ENCODE measurements at places on chromosomes 6 and 20.

- DNase-seq = no peak
Measured at GRCh38 chr20:38997622-38998021, 35.5 kb downstream of the DHX35 start.

GRCh38 chr20:40144581-40144980, 544.5 kb downstream of the MAFB start:
- DNase-seq = no peak

DNA sequence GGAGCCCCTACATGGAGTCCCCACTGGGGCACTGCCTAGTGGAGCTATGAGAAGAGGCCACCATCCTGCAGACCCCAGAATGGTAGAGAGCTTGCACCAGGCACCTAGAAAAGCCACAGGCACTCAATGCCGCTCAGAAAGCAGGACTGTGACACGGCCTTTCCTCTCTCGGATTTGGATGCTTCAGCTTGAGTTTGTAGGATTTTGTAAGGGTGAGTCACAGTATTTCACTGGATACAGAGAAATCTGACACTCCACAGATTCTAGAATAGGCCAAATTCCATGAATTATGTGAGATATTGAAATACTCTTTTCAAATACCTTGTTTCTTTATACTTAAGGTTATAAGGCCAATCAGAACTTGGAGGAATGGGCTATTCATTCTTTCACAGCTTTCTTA, 424.5 kb downstream of the HTR1B start:
- DNase-seq = no peak

GRCh38 chr6:137494281-137494987, at the start of gene OLIG3:
Gene OLIG3, minus strand, starts transcription at chr6:137494394. Its CDS starts 224 bp downstream, at chr6:137494170.
- DNase-seq = no peak

DNA sequence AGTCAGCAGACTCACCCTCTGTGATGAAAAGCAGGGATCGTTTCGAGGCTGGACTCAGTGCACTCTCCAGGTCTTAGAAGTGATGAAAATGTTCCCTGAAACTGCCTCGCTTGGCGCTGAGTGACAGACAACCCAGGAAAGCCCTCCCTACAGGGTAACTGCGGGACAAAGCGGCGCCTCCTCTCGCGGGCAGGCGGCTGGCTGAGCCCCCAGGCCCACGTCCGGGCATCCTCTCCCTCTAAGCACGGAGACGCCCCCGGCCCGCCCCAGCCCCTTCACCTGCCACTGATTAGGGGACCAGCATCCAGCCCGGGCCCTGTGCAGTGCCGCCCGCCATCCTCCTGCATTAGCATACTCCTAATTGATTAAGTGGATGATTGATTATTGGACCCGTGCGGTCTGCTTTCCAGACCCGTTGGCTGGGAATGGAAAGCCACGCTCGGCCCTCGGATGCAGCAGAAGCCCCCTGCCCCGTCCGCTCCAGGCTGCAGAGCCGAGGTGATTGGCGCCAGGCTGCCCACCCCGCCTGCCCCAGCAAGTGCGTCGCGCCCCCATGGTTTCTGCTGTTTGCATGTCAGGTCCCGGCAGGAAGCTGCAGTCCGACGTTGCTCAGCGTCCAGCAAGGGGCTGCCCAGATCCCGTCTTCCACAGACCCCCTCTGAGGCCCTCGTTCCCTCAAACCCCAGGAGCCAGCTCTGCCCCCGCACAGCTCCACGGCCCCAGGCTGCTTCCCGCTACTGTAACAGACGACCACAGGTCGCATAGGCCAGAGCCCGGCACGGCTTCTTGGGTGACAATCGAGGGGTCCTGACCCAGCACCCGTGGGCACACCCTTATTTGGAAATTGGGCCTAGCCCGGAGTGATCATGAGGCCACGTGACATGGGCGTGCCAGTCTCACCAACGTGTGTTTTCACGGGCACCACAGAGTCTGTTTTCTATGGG, 131.6 kb downstream of the DLL1 start:
- no peak for DNase-seq

GRCh38 chr20:40720099-40720498, 31.1 kb upstream of the MAFB start:
- DNase-seq = no peak

- no peak for DNase-seq
Measured at GRCh38 chr20:56166781-56167465, 81.6 kb upstream of the MC3R start.

DNA sequence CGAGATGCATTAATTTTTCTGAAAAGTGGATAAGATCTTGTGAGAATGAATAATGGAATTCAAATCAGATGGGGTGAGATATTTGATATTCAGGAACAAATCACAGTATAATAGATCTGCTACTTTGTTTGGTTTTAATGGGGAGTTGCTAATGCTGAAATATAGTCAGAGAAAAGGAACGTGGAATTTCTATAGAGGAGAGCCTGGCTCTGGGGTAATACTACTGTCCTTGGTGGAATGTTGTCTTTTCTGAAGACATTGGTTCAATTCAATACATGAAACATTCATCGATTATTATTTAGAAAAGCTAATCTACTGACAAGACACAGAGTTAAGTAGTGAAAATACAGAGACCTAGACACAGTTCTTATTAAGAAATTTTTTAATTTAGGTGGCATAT, 108.6 kb downstream of the ESR1 start:
- DNase-seq = no peak

DNA sequence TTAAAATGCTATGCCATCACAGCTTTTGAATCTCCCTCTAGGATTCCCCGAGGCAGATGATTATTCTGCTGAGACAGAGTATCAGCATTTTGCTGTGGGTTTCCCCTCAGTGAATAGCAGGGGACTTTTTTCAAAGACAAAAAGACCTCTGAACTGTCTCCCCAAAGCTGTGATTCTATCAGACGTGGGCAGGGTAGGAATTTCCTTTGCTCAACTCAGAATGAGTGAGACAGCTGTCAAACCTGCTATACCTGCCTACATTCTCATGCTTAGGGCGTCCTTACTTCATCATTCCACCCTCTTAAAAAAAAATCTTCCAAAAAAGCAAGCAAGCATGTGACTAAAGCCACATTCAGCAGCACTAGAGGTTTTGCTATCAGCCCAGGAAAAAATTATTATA, 147.6 kb upstream of the FAM83B start:
- DNase-seq = no peak

- DNase-seq = no peak
Measured at GRCh38 chr6:133051240-133051639, 189.9 kb upstream of the EYA4 start.

GRCh38 chr6:90079560-90080490, 185.6 kb downstream of the GJA10 start:
- DNase-seq = no peak

DNA sequence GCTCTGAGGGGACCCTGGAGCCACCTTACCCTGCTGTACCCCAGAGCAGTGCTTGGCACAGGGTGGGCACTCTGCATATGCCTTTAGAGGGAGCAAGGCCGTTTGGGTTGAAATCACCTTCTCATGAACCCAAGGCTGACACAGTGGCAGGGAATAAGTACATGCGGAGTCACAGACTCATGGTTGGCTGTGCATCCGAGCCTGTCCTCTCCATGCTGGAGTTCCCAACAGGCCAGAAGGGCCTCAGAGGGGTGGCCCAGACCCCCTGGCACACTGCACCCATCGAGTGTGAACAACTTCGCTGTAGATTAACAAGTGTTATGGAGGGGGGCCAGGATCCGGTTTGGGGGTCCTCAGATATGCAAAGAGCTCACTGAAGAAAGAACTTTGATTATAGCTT, 21.0 kb upstream of the IRF4 start:
- DNase-seq = no peak

GRCh38 chr6:36139431-36139830, 9.1 kb downstream of the MAPK13 start:
- no peak for DNase-seq

GRCh38 chr6:168201383-168201782, 118.2 kb downstream of the DACT2 start:
- no peak for DNase-seq

DNA sequence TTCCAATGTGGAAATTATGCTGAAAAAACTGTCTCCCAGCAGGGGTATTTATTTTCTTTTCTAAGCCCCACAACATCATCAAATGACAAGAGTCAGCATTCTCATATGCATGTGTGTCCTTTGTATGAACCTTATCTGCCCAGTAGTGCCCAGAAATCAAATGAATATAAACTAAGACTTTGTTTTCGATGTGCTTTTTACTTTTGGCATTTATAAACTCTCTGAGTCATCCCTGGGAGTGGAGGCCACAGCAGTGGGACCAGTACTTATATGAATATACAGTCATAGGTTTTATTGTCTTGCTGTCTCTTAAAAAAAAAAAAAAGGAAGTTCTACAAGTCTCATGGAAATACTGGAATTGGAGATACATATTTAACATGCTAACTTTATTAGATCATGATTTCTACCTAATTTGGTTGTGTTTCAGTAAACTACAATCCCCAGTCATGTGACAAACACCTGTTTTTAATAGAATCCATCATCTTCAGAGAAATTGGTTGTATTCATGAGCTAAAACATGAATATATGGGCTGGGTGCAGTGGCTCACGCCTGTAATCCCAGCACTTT, 99.2 kb upstream of the TMEM181 start:
- no peak for DNase-seq

DNA sequence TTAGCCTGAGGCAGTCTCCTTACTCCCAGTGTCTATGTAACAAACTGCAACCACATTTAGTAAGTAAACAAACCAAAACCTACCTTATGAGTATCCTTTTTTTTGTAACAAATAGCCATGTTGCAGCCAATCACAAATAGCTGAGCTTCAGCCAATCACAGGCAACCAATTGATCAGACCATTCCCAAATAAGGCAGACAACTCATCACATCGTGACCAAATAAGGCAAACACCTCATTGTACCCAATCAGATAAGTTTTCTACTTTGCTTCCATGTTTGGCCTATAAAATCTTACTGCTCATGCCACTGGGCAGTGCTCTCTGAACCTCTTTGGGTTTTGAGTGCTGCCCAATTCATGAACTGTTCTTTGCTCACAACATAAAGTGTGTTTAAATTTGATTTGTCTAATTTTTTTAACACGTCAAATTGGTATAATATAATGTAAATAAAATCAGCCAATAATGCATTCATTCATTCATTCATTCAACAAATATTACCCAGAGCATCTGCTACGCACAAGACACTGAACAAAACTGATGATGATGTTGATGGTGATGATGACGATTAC, 117.8 kb downstream of the BCAS1 start:
- no peak for DNase-seq

GRCh38 chr6:89828988-89829471, 650 bp upstream of the CASP8AP2 start:
- no peak for DNase-seq

DNA sequence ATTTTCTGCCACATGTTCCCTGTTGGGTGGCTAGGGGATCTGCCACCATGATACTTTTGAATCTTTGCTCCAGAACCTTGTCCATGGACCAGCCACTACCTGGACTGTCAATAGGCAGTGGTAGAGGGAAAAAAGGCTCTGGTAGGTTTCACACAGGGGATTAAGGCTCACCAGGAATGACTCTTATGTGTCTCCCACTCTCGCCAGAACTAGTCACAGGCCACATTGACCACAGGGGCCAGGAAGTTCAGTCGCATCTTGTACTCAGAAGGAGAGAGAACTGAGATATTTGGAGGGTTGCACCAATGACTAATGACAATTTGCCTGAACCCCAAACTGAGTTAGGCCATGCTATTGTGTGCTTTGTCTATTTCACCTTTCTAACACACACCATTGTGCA, 23.6 kb upstream of the APCDD1L start:
- DNase-seq = no peak

- no peak for DNase-seq
Measured at GRCh38 chr6:155483858-155484257, 28.2 kb upstream of the NOX3 start.

DNA sequence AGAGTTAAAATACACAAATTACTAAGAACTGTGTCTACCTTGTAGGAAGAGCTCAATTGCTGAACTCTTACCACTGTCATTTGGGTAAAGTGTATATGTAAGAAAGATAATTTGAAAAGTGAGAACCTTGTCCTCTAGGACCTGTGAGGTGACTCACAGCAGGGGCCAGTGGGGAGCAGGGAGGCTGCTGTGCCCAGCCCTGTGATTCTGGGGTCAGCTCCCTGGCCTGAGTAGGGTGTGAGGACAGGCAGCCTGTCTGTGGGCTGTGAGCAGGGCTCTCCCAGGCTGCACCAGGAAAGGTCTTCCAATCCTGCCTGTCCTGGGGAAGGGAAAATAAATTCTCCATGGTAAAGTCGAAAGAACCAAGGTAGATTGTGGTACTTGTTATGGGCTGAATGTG, 27.3 kb upstream of the SIRPG start:
- DNase-seq = no peak

- no peak for DNase-seq
Measured at GRCh38 chr6:111793711-111794111, 79.5 kb downstream of the FYN start.

DNA sequence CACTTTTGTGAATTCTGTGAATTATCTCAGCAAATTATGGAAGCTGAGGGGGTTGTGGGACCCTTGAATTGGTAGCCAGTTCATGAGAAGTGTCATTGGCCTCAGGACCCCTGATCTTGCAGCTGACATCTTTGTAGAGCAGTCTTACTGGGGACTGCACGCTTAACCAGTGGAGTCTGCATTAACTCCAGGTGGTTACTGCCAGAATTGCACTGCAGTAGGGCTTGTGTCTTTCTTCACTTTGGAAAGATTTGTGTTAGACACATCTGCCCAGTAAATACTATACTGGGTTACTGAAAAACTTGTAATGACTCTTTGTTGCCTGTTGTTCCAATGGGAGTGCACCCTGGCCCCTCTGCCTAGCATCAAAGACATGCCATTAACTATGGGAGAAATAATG, 21.2 kb upstream of the CDKN1A start:
- DNase-seq = no peak

DNA sequence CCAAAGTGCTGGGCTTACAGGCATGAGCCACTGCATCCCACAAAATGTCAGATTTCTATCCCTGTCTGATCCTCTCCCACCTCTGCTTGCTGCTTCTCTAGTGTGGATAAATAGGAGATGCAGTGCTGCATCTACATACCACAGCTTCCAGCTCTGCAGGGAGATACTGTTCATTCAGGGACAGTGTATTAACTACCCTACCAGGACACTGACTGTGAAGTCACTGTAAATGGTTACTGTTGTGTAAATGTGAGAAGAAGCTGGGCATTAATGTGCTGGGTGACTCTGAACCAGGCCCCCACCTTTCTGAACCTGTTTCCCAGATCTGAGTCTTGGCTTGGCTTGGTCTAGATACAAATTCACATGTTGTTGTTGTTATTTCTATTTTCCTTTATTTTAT, 488.6 kb upstream of the SULF2 start:
- no peak for DNase-seq

DNA sequence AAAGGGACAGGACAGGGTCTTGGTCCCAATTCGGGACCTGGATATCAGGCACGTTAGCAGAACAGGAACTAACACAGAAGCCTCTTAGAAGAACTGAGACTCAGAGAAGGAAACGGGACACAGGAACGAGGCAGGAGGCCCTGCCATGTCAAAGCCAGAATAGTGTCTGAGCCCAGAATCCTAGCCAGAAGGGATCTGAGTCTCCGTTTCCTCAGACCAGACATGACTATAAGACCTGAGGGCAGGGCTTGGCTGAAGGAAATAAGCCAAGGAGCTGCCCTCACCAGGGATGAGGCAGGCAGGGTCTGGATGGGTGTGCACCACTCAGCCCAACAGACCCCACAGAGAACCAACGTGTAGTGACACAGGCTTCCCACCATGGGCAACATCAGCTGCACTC, 40.3 kb downstream of the TRERF1 start:
- DNase-seq = no peak

- DNase-seq = peak; percentile 14
Measured at GRCh38 chr6:99330159-99330558, 19.3 kb downstream of the FAXC start.

- DNase-seq = no peak
Measured at GRCh38 chr6:151317995-151318365, 73.4 kb downstream of the ZBTB2 start.

All from activated CD4-positive, alpha-beta T cell treated with anti-CD3 and anti-CD28 coated beads for 1 hour (primary cell).